ENCODE measurements at places on chromosomes 7 and 10.

- DNase-seq: no peak
These were observed 1.9 kb downstream of the ACSL5 start for GRCh38 chr10:112375721-112376395.

- DNase-seq: no peak
These were observed 36.9 kb downstream of the TAF3 start for GRCh38 chr10:7855205-7855604.

DNA sequence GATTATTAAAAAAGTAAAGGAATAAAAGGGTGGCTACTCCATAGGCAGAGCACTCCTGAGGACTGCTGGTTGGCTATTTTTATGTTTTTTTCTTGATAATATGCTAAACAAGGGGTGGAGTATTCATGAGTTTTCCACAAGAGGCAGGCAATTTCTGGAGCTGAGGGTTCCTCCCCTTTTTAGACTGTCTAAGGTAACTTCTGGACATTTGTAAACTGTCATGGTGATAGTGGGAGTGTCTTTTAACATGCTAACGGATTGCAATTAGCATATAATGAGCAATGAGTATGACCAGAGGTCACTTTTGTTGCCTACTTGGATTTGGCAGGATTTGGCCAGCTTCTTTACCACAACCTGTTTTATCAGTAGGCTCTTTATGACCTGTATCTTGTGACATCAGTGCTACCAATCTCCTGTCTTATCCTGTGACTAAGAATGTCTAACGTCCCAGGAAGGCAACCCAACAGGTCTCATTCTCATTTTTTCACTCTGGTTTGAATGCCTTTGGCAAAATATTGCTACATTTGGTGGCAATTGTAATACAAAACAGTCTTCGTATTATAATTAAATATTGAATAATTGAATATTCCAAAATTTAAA lies 587.8 kb upstream of the POM121L12 start:
- DNase-seq: no peak

DNA sequence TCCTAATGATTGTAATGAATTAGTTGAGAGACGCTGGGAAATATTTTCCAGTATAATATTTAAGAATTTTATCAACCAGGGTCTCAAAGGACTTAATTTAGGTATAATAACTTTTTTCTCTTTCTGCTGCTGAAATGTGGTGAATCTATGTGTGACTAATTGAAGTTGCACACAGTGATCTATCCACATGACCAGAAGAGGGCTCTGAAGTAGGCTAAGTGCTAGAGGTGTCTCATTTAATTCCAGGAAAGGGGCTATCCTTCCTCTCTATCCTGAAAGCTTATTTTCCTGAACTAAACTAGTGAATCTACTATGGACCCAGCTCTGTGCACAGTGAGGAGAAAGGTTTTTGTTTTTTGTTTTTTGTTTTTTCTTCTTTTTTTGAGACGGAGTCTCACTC lies 294.4 kb upstream of the MYO3A start:
- no peak for DNase-seq

DNA sequence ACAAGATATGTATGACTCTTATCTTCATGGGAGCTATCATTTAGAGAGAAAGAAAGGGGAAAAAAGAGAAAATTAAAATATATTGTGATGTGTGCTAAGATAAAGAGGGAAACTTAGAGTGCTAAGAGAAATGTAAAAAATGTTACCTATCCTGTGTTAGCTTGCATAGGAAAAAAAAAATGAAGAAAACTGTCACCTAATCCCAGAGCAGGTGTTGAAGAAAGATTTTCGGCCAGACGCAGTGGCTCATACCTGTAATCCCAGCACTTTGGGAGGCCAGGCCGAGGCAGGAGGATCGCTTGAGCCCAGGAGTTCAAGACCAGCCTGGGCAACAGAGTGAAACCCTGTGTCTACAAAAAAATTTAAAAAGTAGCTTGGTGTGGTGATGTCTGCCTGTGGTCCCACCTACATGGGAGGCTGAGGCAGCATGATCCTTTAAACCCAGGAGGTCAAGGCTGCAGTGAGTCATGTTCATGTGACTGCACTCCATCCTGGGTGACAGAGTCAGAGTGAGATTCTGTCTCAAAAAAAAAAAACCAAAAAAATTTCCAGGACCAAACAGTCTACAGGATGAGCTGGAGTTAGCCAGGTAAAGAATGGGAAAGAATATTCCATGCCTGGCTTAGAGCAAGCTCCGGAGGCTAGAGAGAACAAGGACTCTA lies 2.4 kb upstream of the MKLN1 start:
- DNase-seq: peak; percentile 11

- DNase-seq: no peak
These were observed 451.1 kb upstream of the PFKP start for GRCh38 chr10:2616215-2616614.

GRCh38 chr10:21424459-21424861 lies 101.0 kb downstream of the SKIDA1 start:
- no peak for DNase-seq

- DNase-seq: no peak
These were observed 33.3 kb downstream of the FHIP2A start for GRCh38 chr10:114854906-114855305.

DNA sequence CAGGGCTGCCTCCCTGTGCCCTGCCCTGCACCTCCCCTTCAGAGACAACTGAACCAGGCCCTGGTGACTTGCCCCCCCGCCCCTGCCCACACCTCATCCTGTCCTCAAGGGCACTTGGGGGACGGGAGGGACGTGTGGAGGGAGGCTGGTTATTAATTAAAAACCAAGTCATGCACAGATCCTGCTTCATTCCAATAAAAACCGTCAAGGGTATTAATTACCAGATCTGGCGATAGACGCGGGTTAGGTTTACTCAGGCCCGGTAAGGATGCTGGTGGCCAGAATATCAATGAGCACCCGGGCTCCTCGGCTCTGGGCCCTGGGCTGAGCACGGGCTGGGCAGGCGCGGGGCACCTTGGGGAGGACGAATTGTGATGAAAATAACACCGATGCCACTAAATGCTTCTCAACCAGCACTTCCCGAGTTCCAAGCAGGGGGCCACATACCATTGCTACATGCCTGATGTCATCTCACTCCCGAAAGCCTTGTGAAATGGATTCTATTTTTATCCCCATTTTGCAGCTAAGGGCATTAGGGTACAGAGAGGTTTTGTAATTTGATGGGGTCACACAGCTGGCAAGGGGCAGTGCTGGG lies 24.5 kb upstream of the GTF2IRD1 start:
- DNase-seq: no peak

GRCh38 chr7:148262721-148263229 lies 327.8 kb upstream of the C7orf33 start:
- DNase-seq: peak; percentile 61

- DNase-seq: no peak
These were observed 23.0 kb downstream of the HDAC9 start for GRCh38 chr7:18518555-18518954.

Measured in activated T-cell treated with anti-CD3 and anti-CD28 coated beads for 24 hours (primary cell).